ENCODE measurements at places on chromosomes 5 and 9. TPM values are rescaled to one million over a fixed set of nuclear protein-coding genes. Genes with fewer than 3 reads are reported as not detected.

- DNase-seq = no peak
Measured at GRCh38 chr9:18605766-18606180, 131.8 kb downstream of the ADAMTSL1 start.

GRCh38 chr9:83061036-83061435, 1.9 kb downstream of the RASEF start:
- DNase-seq = peak; percentile 70

GRCh38 chr9:8715788-8716187, 916.2 kb upstream of the DMAC1 start:
- DNase-seq = no peak

GRCh38 chr5:75668445-75668844, 48.8 kb downstream of the POC5 start:
- DNase-seq = no peak

DNA sequence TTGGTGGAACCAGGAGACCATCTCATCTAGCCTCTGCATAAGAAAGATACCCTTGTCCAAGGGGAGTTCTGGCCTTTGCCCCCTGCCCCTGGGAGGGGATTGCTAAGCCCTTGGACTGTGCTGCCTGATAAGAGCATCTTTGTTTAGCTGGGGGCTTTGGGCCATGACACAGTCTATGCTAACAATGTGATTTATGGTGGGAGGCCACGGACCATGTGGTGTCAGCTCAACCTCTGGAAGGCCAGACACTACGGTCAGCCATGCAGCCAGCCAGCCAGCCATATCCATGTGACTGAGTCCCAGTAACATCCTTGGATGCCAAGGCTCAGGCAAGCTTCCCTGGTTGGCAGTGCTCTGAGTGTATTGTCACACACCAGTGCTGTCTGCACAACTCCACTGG, 244.4 kb downstream of the FSTL4 start:
- no peak for DNase-seq

DNA sequence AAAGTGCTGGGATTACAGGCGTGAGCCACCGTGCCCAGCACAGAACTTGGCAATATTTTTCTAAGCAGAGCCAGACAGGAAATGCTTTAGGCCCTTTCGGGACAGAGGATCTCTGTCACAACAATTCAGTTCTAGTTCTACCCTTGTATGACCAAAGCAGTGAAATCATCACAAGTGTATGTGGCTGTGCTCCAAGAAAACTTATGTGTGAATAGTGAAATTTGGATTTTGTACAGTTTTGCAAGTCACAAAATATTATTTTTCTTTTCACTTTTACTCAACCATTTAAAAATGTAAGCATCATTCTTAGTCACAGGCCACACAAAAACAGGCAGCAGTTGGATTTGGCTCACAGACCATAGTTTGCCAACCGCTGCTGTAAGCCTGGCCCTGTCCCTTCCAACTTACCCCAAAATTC, 20.4 kb upstream of the PRUNE2 start:
- peak; percentile 85 for DNase-seq

GRCh38 chr9:126365780-126366179, 39.2 kb downstream of the MVB12B start:
- DNase-seq = no peak

DNA sequence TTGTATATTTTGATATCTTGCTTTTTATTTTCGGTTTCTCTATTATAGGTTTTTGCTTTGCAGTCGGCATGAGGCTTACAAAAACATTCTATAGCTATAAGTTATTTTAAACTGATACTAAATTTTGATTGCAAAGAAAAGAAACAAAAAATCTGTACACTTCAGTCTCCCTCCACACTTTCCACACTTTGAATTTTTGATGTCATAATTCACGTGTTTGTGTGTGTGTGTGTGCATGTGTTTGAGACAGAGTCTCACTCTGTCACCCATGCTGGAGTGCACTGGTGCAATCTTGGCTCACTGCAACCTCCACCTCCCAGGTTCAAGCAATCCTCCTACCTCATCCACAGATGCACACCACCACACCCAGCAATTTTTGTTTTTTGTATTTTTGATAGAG, 124.9 kb downstream of the MRPS30 start:
- no peak for DNase-seq

GRCh38 chr5:36599986-36600779, 6.2 kb upstream of the SLC1A3 start:
- DNase-seq = peak; percentile 14

DNA sequence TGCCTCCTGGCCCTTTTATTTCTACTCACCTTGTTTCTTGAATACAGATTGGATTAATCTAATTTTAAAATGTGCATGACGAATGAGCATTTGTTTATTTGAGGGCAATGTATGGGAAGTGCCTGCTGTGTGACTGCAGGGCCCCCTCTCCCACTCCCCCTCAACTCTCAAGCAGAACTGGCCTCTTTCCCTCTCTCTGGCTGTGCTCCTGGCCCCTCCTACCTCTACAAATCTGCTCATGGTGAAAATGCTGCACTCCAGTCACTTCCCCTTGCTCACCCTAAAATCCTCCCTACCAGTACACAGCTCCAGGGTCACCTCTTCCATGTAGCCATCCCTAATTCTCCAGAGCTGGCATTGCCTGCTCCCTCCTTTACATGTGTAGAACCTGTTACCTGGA, 17.2 kb upstream of the NDST1 start:
- no peak for DNase-seq

GRCh38 chr5:152472083-152472482, 67.0 kb upstream of the NMUR2 start:
- no peak for DNase-seq

DNA sequence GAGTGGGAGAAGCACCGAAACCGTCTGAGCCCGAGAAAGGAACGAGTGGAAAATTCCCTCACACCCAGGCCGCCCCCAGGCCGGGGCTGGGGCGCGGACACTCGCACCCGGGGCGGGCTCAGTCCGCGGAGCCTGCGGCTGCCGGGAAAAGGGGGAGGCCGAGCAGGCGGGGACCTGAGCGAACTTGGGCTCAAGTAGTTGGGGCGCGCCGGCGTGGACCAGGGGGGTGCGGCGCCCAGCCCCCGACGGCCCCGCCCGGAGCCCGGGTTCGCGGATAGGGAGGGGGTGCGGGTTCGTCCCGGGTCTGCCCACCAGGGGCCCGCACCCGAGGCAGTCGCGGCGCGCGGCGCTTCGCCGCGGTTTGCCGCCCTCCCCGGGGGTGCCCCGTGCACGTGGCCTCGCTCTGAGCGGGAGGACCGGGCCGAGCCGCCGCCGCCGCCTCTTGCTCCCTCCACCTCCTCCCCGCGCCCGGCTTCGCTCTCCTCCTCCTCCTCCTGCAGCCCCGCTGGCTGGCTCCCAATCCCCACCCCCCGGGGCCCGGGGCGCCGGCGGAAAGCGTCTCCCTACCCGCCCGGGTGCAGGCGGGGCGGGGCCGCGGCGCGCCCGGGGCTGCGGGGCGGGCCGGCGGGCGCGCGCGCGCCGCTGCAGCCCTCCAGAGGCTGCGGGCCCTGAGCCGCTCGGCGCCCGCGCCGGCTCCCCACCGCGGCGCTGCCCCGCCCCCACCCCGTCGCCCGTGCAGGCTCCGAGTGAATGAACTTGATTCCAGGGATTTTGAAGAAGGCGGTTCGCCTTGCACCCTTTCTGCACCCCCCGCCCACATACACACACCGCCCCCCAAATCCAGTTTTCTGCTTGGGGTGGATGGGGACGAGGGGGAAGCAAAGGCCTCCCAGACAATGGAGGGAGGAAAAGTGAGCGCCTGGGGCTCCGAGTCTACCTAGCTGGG, 1.3 kb upstream of the NFIB start:
- DNase-seq = peak; percentile 95

- DNase-seq = no peak
Measured at GRCh38 chr5:109223531-109223930, 186.2 kb downstream of the PJA2 start.

GRCh38 chr9:37971691-37972090, 67.8 kb upstream of the SLC25A51 start:
- no peak for DNase-seq

OR1Q1 gene
- total RNA-seq = not detected

PTGDS gene
- not detected for total RNA-seq

NTRK2 gene
- 0.29 TPM for total RNA-seq

PSIP1 gene
- 32.9 TPM for total RNA-seq

TYRP1 gene
- 4.5 TPM for total RNA-seq

IL33 gene
- total RNA-seq = 0.06 TPM

TMC1 gene
- total RNA-seq = not detected

LAMC3 gene
- total RNA-seq = 3.8 TPM

NPDC1 gene
- total RNA-seq = 15.9 TPM

ADAMTSL2 gene
- total RNA-seq = not detected

ANKRD18B gene
- total RNA-seq = 4.2 TPM
